ENCODE measurements at places on chromosomes 12 and 14. TPM values are rescaled to one million over a fixed set of nuclear protein-coding genes. Genes with fewer than 3 reads are reported as not detected.

IFI27 gene
- total RNA-seq = 1.8 TPM

TAS2R50 gene
- 2.0 TPM for total RNA-seq

LRRC10 gene
- not detected for total RNA-seq

ACSM4 gene
- not detected for total RNA-seq

VRTN gene
- not detected for total RNA-seq

SYNDIG1L gene
- not detected for total RNA-seq
